ENCODE measurements at places on chromosomes 2 and 18.

- DNase-seq: no peak
These were observed 47.8 kb upstream of the C2orf74 start for GRCh38 chr2:61114147-61114546.

GRCh38 chr2:216932863-216933548, 73.1 kb upstream of the TNP1 start:
- no peak for DNase-seq

DNA sequence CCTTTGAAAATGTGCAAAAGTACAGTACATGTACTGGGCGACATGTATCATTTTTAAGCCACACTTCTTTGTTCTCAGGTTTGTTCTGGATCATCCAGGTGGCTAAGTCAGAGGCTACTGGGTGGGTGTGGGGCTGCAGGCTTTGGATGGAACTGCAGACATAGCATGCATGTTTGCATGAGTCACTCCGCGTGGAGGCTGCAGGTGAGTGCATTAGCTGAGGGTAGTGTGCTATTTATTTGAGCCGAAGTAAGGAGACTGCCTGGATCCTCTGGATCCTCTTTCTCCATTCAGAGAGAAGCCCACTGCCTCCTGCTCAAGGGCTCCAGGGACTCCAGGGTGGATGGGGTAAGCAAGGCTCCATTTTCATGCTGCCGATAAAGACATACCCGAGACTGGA, 9.4 kb upstream of the NEURL3 start:
- DNase-seq: no peak

GRCh38 chr2:44093970-44094369, 74.7 kb upstream of the PPM1B start:
- DNase-seq: no peak

- DNase-seq: no peak
These were observed 99.8 kb upstream of the DAPL1 start for GRCh38 chr2:158695305-158695704.

GRCh38 chr2:9985531-9986328, 34.2 kb downstream of the GRHL1 start:
- DNase-seq: no peak

DNA sequence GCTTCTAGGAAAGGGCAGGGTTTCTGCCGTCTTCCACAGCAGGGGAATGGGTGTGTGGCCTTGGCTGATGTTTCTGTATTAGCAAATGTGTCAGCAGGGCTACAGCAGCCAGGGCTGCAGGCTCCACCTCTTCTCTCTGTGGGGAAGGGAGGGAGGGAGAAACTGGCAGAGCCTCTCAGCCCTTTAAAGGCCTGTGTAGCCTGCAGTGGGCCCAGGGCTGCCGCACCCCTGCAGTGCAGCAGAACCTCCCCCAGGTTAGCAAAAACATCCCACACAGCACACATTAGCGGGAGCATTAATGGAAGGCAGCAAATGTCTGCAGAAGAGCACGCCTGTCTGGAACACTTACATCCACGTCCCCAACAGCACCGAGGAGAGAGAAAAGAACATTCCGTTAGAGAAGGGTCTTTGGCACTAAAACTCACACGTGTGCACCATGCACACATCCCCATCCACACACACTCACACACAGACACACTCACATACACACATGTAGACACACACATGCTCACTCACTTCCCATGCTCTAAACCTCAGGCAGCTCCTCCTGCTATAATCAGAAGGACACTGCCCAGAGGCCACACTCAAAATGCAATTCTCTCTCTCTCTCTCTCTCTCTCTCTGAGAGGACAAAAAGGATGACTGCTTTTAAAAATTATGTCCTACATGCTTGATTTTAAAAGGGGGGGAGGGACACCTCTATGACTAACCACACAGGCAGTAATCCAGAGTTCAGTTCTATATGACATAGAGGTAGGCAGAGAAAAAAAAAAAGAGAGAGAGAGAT, 24.1 kb downstream of the MRPL35 start:
- no peak for DNase-seq

GRCh38 chr18:42281124-42281523, 326.1 kb downstream of the PIK3C3 start:
- DNase-seq: no peak

- DNase-seq: no peak
These were observed 775.5 kb downstream of the RNF144A start for GRCh38 chr2:7692657-7693161.

All from germinal center (tissue), 1 donor.